ENCODE measurements at places on chromosomes 1 and 21. TPM values are rescaled to one million over a fixed set of nuclear protein-coding genes. Genes with fewer than 3 reads are reported as not detected.

DNA sequence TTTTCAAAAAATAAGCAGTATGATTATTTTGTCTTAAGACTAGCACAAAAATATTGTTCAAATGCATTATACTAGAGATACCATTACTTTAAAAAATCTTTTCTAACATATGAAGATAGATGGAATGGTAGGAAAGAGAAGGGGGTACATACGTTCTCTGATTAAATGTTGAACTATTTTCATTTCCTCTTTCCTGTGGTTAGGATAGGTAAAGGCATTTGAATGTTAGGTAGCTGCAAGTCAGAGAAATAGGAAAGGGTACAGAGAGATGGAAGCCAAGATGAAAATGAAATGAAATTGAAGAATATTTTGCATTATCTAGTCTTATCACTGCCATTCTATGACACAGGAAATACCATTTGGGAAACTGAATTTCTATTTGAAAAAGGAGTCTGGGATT, 28.3 kb downstream of the TLCD4 start:
- no peak for DNase-seq

DNA sequence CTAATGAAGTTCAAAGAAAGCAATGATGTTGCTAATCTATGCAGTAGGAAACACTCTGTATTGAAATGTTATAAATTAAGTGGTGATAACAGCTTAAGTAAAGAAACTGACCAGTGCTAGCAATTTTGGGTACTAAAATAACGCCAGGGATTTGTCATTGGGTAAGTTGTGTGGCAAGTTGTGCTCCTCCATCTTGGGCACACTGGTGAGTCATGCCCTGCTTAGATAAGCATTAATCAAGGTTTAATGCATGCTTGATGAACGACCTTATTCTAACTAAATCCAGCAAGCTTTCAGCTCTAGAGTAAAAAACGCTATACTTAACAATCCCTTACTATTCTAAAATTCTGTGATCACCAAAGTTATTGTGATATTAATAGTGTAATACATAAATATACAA, 25.2 kb downstream of the VAMP4 start:
- DNase-seq: no peak

DNA sequence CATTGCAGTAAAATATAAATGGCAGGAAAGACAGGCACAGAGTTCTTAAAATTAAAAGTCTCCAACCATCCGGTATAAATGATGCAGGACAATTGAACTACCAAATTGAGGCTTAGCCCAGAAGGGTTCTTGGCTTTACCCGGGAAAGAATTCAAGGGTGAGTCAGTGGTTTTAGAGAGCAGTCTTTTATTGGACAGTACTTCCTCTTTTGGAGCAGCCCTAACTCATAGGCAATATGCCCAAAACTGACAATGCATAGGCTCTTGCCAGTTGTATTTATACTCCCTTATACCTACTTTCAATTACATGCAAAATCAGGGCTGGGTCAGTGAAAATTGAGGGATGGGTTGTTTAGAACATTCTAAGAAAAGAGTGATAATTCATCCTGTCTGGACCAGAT, 1628.9 kb upstream of the PRMT6 start:
- DNase-seq: no peak

- DNase-seq: no peak
Measured at GRCh38 chr1:225660544-225660946, 7.6 kb upstream of the ENAH start.

GRCh38 chr1:156740237-156740740, 599 bp downstream of the MRPL24 start:
- DNase-seq: no peak

DNA sequence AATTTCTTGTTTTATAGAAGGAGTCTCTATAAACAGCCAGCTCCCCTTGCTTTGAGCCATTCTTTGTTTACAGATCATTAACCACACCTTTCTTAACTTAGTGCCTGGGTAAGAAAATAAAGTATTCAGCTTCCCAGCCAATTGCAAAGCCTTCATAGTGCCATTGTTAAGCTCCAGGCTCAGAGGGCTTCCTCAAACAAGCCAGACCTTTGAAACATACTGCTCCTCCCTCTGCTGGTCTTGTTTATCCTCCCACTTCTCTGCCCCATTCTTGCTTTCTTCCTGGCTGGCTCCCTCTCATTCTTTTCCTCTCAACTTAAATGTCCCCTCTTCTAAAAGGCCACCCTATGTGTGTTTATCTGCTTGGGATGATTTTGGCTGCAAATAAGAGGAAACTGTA, 319.4 kb upstream of the ST6GALNAC5 start:
- no peak for DNase-seq

DNA sequence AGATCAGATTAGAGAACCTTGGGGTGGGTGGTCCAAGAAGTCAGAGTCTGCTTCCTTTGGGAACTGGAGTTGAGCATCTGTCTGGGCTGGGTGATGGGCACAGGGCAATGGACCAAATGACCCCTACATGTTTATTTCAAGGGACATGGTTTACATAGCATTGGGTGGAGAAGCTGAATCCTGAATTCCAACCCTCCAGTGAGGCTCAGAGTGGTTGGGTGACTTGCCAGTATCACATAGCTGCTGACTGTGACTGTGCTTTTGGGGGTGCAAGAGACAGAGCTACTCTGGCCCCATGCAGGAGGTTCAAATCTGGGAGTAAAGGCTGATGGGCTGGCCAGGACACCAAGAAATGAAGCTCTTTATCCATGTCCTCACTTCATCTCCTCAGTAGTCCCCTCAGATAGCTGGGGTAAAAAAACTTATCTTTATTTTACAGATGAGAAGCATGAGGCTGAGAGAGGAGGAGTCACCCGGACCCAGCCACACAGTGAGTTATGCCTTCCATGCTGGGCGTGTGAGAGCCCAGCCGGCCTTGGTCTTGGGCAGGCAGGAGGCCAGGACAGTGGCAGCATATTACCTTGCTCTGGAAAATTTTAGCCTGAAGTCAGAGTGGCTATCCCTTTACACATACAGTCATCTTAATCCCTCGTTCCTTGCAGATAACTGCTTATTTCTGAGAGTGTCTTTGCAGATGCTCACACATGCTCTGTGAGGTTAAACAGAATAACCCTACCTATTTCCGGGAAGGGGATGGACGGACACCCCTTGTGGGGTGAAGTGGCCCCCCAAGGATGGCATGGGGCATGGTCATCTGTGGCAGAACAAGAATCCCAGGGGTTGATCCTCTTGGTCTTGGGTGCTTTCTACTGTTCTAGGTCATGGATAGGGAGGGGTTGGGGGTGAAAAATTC, 2.8 kb upstream of the SERINC2 start:
- no peak for DNase-seq

- no peak for DNase-seq
Measured at GRCh38 chr1:41802532-41803501, 115.9 kb downstream of the HIVEP3 start.

RPE65 gene
- total RNA-seq: not detected

SLC2A5 gene
- total RNA-seq: 0.64 TPM

GJB4 gene
- total RNA-seq: not detected

UTP25 gene
- total RNA-seq: 4.6 TPM

TMPRSS3 gene
- 0.71 TPM for total RNA-seq

LRRC38 gene
- total RNA-seq: not detected

TGFBR3 gene
- 0.98 TPM for total RNA-seq
